Hindlimb muscle (tissue), 1 donor: ENCODE measurements at places on chromosomes 6 and 20. TPM values are rescaled to one million over a fixed set of nuclear protein-coding genes. Genes with fewer than 3 reads are reported as not detected.

DNA sequence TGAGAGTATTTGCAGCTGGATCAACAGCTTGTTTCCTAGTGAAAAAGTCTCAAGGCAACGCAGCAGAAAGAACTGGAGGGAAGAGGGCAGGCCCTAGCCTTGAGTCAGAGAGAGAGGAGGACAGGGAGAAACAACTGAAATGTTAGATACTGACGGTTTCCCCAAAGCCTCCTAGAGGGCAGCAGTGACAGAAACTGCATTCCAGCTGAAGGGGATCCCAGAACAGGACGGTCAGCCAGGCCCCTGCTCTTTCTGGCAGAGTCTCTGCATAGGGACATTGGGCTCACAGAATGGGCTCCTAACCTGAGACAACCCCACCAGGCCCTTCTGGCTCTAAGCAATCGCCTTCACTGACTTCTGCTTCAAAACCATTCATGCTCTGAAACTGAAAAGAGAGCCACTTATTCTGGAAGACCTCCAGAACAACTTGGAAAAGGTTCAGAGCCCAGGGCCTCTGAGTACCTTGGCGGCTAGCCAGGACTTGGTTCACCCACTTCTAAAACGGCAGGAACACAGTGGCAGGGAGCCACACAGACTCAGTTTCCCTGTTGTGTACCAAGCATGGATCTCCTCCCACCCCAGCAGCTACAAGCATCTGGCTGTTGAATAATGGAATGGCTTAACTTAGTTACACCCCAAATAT lies 72.9 kb downstream of the PSMB1 start:
- no peak for DNase-seq

GRCh38 chr6:81575442-81575841 lies 177.0 kb downstream of the TENT5A start:
- peak; percentile 8 for DNase-seq

GRCh38 chr6:34278833-34279232 lies 30.0 kb upstream of the SMIM29 start:
- no peak for DNase-seq

GRCh38 chr6:3164388-3164787 lies 7.0 kb upstream of the TUBB2A start:
- no peak for DNase-seq

DNA sequence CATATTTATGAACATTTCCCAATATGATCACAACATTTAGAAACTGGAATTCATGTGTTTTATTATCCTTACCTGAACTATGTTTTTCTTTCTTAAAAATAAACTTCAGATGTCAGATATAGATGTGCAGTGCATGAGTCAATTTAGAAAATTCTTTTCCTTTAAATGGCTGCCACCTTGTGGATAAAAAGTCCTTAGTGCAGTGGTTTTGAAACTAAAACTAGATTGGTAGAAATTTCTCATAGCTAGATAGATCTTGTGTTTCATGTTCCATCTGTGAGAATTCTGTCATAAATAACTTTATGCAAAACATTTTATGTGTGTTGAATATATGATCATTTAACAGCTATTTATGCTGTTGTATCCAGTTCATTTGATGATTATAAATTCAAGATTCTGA lies 134.9 kb downstream of the KLHL32 start:
- DNase-seq: no peak

DNA sequence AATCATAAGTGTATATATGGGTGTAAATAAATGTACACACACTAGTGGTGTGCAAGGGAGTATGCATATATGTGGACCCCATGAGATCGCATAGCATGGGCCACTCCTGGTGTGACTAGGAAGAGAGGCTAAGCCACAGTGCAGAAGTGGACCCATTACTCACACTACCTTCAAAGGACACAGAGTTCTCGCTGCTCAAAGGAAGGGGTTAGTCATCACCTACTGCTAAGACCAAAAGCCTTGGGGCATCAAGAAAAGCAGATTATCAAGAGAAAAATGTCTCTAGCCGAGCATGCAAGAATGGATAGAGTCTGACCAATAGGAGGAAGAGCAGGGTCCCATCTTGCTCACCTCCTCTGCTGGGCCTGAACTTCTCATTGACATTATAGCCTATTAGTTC lies 195.5 kb downstream of the MAFB start:
- no peak for DNase-seq

- DNase-seq: no peak
Observed at GRCh38 chr6:795046-795685, 102.2 kb upstream of the EXOC2 start.

DNA sequence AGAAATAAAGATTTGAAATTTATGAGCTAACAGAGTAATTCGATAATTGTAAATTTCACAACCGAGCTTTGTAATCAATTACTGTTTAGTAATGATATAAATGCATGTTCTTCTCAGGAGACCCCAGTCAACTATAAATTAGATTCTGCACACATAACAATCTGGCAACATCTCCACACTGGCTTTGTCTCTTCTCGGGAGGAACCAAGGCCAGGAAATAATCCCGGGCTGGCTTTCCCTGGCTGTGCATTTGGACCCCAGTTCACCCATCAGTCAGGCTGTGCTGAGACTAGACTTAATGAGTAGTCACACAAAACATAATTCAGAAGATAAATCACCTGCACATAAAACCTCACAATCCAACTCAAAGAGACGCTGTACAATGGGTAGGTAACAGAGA lies 65.5 kb downstream of the PTPRT start:
- no peak for DNase-seq

DNA sequence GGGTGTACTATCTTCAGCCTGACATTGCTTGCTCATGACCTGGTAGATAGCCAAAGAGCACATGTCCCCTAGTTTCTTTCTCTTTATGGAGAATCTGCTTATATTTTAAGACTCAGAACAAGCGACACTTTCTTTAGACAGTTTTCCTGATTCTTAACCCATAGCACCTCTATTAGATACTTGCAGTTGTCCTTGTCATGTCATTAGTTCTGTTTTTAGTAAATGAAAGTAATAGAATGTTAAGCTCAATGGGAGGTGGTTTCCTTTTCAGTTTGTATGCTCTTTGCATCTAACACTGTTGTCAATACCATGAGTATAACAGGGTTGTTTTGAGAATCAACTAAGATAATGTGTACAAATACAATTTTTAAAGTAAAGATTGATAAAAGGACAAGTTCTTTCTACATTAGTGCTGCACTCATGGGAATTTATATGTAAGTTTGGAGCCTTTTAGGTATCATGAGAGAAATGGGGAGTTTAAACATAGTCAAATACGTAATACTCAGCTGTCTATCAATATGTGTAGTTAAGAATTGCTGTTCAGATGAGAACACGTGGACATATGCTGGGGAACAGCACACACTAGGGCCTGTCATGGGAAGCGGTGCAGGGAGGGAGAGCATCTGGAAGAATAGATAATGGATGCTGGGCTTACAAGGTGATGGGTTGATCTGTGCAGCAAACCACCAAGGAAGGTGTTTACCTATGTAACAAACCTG lies 124.3 kb downstream of the GRM1 start:
- DNase-seq: no peak

- DNase-seq: no peak
Observed at GRCh38 chr6:87297119-87297518, 25.3 kb upstream of the SMIM8 start.

- no peak for DNase-seq
Observed at GRCh38 chr6:15793826-15794225, 131.0 kb upstream of the DTNBP1 start.

- no peak for DNase-seq
Observed at GRCh38 chr6:128073389-128073788, 172.5 kb upstream of the THEMIS start.

DNA sequence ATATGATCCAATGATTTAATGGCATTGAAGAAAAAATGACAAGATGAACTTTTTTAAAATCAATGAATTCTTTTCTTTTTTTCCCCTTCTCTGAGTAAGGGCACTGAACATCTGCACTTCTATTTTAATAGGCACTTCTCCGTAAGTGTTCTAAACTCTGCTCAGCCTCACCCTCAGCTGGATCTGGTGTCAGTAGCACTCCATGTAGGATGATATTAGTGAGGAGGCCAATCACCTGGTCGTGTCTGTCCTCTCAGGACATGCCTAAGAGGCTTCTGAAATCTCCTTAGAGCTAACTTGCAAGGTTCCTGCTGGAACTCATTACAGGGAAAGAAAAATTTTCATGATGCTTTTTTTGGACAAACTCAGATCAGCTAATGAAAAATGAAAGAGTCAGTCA lies 148.6 kb upstream of the MLIP start:
- no peak for DNase-seq

DNA sequence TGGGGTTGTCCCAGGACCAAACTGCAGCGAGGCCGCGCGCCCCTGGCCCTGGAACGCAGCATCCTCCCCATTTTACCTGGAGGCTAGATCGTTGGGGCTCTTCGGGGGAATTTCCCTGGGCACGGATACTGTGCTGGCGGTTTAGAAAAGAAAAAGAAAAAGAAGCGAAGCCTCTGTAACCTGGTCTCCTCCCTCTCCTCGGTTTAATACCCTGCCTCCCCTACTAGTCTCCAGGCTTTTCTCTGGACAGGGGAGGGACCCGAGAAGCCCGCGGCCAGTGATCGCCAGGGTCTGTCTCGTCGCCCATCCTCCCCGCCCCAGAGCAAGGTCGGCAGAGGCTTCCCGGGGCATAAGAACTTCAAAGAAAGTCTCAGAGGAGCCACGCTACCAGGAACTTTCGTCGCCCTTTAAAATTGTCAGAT lies 6.1 kb upstream of the LAMP5 start:
- DNase-seq: no peak

DNA sequence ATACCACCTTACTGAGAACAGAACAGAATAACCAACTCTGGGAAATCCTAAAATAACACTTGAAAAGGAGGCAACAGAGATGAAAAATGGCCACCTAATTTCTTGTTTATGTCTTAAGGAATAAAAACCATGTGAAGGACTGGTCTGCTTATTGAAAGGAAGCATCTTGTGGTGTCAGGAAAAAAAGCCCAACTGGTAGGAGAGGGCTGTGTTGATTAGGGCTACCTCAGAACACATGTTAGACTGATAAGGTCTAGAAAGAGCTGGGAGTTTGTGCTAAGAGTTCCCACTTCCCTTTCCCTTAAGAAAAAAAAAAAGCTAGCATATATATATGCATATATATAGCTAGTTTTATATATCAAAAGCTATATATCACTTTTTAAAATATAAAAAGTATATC lies 425.3 kb upstream of the BTBD3 start:
- DNase-seq: no peak

- no peak for DNase-seq
Observed at GRCh38 chr20:43936104-43936770, 21.6 kb downstream of the TOX2 start.

DNA sequence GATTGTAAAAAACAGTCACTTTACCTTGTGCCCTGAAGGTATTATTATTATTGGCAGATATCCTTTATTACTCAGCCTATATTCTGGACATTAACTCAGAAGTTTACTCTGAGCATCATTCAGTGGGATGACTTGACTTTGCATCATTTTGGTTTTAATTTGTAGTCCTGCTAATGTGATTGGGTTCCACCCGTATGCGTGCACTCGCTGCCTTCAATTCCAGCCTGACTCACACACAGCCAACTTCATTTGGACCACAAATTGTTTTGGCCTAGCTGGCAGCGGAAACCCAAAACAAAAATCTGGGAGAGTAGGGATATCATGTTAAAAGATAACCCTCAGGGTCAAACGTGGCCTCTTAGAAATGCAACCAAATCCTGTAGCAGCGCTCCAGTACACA lies 704.4 kb upstream of the SLC35B3 start:
- DNase-seq: no peak

DNA sequence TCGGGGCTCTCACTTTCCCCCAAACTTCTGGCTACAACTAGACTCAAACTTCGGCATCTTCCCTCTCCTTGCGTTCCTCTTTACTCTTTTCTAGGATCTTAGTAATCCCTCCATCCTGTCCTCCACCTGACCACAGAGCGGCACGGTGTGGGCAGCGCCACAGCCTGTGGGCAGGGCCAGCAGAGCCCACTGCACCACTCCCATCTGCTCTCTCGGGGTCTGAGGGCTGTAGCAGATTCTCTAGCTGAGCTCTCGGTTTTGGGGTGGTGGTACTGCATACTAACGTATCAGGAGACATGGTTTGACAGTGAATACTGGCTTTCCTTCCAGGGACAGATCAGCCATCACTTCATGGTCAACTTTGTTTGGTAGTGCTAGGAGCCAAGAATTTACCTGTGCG lies 57.4 kb downstream of the EZR start:
- DNase-seq: no peak

DNA sequence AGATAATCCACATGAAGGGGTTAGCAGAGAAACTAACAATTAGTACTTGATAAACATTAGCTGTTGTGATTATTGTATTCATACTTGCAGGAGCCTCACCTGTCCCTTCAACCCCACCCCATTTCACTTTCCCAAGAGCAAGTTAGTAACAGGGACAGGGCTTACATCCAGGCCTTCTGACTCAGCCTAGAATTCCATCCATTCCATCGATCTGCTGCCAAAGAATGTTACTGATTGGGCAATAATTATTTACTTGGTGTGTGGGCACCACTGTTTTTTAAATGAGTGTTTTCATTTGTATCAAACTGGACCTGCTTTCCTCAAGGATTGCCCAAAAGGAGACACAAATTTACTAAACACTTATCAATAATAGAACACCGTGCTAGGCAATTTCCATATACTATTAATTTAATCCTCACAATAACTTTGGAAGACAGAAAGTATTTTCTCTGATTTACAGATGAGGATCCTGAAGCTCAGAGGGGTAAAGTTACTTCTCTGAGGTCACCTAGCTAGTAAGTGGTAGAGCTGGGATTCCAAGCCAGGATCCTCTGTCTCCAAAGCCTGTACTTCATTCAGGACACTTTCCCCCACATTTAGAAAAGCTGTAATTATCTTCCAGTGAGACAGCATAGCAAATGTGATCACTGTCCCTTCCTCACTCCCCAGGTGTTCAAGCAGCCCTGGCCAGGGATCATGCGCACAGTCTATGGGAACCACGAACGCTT lies 32.8 kb downstream of the GSS start:
- no peak for DNase-seq

BPIFB4 gene
- polyA plus RNA-seq: 0.23 TPM

COL19A1 gene
- 9.5 TPM for polyA plus RNA-seq

MTO1 gene
- polyA plus RNA-seq: 20.3 TPM

SMPDL3A gene
- polyA plus RNA-seq: 16.0 TPM

ANKEF1 gene
- 1.6 TPM for polyA plus RNA-seq

TFAP2B gene
- 0.15 TPM for polyA plus RNA-seq

WFDC10B gene
- not detected for polyA plus RNA-seq

KIF6 gene
- polyA plus RNA-seq: 1.6 TPM
